Neural progenitor cell (in vitro differentiated cells): ENCODE measurements at places on chromosomes 7 and 10.

DNA sequence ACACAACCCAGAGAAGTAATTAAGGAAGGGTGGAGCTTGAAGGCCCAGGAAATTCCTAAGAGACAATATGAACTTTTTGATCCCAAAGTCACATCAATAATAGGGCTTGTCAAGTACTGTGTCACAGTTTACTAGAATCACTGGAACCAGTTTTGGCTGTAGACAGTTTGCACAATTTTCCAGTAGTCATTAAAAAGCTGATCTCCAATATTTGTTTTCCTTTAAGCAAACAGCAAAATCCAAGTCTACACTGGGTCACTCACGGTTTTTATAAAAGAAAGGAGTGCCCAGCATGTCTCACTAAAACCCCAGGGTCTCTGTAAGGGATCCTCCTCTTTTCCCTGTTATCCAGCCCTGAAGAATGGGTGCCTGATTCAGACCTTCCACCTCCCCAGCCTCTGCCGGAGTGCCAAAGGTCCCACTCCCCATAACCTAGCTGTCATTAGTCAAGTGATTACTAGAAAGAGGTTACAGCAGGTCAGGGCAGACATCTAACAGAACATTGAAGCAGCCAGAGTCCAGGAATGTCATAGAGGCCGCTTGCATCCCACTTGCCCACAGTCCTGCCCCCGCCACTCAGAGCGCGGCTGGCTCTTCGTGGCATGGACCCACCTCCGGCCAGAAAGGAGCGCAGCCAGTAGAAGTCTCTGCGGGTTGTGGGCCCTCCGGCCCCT is 552 bp downstream of the SLC25A16 start:
- H3K27ac ChIP-seq, result peak overlapping the region; percentile 55
- H3K36me3 ChIP-seq, result no peaks in the 10 kb centered on the region
- peaks cover 4% of the 10 kb centered on the region for H3K4me1 ChIP-seq
- DNase-seq, result no peak

DNA sequence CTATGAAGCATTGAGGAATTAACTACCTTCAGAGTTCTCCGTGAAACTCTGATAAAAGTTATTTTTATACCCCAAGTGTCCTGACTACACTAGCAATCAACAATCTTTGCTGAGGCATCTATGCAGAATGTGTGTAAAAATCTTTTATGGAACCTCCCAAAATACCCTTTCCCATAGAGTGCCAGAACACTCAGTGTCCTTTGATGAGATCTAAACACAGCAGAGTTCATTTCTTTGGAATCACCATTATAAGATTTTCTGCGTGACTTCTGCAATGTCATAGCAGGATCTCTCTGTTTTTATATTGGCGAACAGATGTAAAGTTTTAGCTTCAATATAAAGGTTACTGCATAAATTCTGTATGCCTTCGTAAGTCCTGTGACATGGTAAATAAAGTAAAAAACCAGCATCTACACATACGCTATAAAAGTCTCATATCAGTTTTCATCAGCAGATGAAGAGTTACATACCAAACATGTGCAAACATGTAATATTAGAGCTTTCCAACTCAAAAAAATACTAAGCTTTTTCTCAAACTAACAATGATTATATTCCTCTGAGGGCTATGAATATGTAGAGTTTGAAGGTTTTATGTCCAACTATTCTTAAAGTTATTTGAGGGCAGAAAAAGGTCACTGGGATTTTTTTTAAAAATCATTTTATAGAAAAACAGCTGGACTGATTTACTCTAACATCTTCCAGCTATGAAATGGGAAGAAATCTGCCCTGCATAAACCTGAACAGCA is 67.2 kb downstream of the SKIDA1 start:
- H3K4me1 ChIP-seq, result no peaks in the 10 kb centered on the region
- DNase-seq, result no peak
- no peaks in the 10 kb centered on the region for H3K36me3 ChIP-seq
- H3K27ac ChIP-seq, result no peak overlapping the region

DNA sequence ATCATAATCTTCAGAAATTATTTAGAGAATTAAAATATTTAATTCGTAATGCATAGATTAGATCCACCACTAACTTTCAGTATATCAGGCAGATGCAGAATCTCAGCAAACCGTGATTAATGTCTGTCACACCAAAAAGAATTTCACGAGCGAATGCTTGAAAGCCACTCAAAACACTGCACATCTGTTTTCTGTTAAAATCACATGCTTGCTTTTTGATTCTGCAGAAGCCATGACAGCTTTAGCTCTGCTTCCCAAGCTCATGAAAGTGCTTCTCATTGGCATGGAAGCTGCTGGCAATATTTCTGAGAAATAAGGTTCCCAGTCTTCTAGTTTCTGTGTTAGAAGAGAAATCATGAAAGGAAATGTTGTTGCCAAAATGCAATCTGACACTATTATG is 837.8 kb upstream of the LRRN3 start:
- H3K4me1 ChIP-seq, result no peaks in the 10 kb centered on the region
- H3K27ac ChIP-seq, result no peak overlapping the region
- H3K27me3 ChIP-seq, result no peaks in the 10 kb centered on the region
- H3K36me3 ChIP-seq, result no peaks in the 10 kb centered on the region
- no peak overlapping the region for H3K4me3 ChIP-seq

DNA sequence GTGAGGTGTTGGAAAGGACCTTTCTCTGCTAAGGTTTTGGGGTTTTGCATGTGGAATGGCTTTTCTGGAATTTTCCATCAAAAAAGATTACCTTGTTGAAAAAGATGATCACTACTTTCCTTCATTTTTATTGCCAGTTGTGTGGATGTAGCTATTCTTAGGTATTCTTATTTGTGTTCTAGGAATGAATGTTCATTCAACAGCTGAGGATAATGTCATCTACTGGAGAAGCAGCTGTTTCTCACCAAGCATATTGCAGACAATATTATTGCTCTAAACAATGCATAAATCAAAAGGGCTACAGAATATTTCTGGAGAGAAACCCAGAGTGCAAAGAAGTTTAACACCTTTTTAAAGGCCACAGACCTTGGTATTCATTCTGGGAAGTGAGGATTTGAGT is 145.6 kb upstream of the CALCR start:
- DNase-seq, result no peak
- no peaks in the 10 kb centered on the region for H3K36me3 ChIP-seq
- H3K27me3 ChIP-seq, result no peaks in the 10 kb centered on the region
- no peak overlapping the region for H3K4me3 ChIP-seq

DNA sequence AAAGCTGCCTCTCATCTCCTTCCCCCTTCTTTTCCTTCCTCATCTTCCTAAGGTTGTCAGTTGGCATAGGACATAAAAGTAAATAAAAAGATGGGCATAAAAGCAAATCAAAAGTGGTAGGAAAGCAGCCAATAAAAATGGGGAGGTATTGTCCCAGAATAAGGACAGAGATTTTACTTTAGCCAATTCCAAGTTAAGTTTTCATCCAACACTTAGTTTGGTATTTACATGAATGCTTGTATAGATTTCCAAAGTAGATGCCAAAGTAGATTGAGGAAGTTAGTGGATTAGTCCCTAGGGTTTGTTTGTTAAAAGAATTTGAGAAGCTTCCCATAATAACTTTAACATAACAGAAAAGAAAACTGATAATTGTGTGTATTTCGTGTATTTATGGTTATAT is 33.7 kb downstream of the HDAC9 start:
- H3K36me3 ChIP-seq, result no peaks in the 10 kb centered on the region
- DNase-seq, result no peak
- no peak overlapping the region for H3K27ac ChIP-seq
- no peaks in the 10 kb centered on the region for H3K4me1 ChIP-seq

GRCh38 chr10:75568450-75569130 is 137.2 kb downstream of the LRMDA start:
- H3K27ac ChIP-seq, result no peak overlapping the region
- H3K4me3 ChIP-seq, result no peak overlapping the region
- no peaks in the 10 kb centered on the region for H3K4me1 ChIP-seq
- no peaks in the 10 kb centered on the region for H3K27me3 ChIP-seq

GRCh38 chr10:1894912-1895311 is 157.6 kb upstream of the ADARB2 start:
- no peak overlapping the region for H3K27ac ChIP-seq
- H3K36me3 ChIP-seq, result no peaks in the 10 kb centered on the region
- DNase-seq, result no peak
- H3K4me1 ChIP-seq, result peaks cover 5% of the 10 kb centered on the region

- H3K4me1 ChIP-seq, result no peaks in the 10 kb centered on the region
- no peak overlapping the region for H3K4me3 ChIP-seq
- no peaks in the 10 kb centered on the region for H3K27me3 ChIP-seq
- no peak overlapping the region for H3K27ac ChIP-seq
- H3K36me3 ChIP-seq, result no peaks in the 10 kb centered on the region
- DNase-seq, result no peak
These were observed 107.2 kb upstream of the STEAP1B start for GRCh38 chr7:22607180-22607579.

GRCh38 chr7:24504040-24504439 is 69.2 kb upstream of the PALS2 start:
- H3K4me1 ChIP-seq, result peaks cover 6% of the 10 kb centered on the region
- no peak for DNase-seq
- no peaks in the 10 kb centered on the region for H3K36me3 ChIP-seq
- no peak overlapping the region for H3K27ac ChIP-seq
- no peak overlapping the region for H3K4me3 ChIP-seq
- no peaks in the 10 kb centered on the region for H3K27me3 ChIP-seq

- H3K4me1 ChIP-seq, result peaks cover 8% of the 10 kb centered on the region
- no peaks in the 10 kb centered on the region for H3K36me3 ChIP-seq
These were observed 26.1 kb upstream of the C10orf53 start for GRCh38 chr10:49653273-49653929.

- no peaks in the 10 kb centered on the region for H3K27me3 ChIP-seq
- no peaks in the 10 kb centered on the region for H3K36me3 ChIP-seq
- H3K27ac ChIP-seq, result no peak overlapping the region
- no peaks in the 10 kb centered on the region for H3K4me1 ChIP-seq
These were observed 18.1 kb downstream of the PRKG1 start for GRCh38 chr10:51092402-51092801.

DNA sequence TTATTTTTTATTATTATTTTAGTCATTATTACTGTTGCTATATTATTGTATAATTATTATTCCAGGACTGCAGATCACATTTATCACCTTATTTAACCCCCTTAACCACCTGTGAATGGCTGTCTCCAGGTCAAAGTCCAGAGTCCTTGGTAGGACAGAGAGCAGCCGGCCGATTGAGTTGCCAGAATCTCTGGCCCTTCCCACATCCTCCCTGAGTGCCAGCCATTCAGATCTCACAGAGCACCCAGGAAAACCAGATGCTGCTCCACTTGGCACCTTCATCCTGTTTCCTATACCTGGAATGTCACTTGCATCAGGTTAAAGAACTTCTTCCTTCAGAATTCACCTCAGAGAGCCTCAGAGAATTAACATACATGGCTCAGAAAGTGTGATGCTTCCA is 101.1 kb downstream of the ELAPOR2 start:
- H3K36me3 ChIP-seq, result peaks cover 11% of the 10 kb centered on the region
- no peaks in the 10 kb centered on the region for H3K27me3 ChIP-seq
- peaks cover 11% of the 10 kb centered on the region for H3K4me1 ChIP-seq

GRCh38 chr7:24899161-24899560 is 80.8 kb downstream of the OSBPL3 start:
- no peak overlapping the region for H3K27ac ChIP-seq
- H3K4me1 ChIP-seq, result peaks cover 13% of the 10 kb centered on the region
- H3K4me3 ChIP-seq, result no peak overlapping the region

GRCh38 chr10:50561266-50561665 is 62.5 kb downstream of the SGMS1 start:
- no peak overlapping the region for H3K27ac ChIP-seq
- no peaks in the 10 kb centered on the region for H3K4me1 ChIP-seq
- no peak for DNase-seq
- no peaks in the 10 kb centered on the region for H3K27me3 ChIP-seq

DNA sequence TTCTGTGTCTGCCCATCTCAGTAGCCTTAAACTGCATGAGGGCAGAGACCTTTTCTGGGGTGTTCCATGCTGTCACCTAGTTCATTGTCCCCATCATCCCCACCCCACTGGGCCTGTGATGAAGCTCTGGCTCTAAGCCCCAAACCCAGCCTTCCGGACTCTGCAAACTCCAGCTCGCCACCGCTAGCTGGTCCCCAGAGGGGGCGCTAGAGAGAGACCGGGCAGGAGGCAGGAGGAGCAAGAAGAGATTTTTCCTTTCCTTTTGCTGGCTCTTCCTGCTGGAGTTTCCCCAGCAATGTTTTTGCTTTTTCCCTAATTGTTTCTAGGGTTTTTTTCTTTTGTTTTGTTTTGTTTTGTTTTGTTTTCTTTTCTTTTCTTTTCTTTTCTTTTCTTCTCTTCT is 234.4 kb downstream of the TEX36 start:
- no peaks in the 10 kb centered on the region for H3K36me3 ChIP-seq
- H3K27ac ChIP-seq, result no peak overlapping the region
- no peaks in the 10 kb centered on the region for H3K4me1 ChIP-seq
- DNase-seq, result peak; percentile 70
- no peaks in the 10 kb centered on the region for H3K27me3 ChIP-seq

GRCh38 chr10:69220507-69220906 is 375 bp downstream of the HKDC1 start:
- H3K27me3 ChIP-seq, result no peaks in the 10 kb centered on the region
- no peaks in the 10 kb centered on the region for H3K36me3 ChIP-seq
- H3K27ac ChIP-seq, result no peak overlapping the region
- H3K4me1 ChIP-seq, result no peaks in the 10 kb centered on the region
- no peak overlapping the region for H3K4me3 ChIP-seq
- DNase-seq, result no peak

- H3K27ac ChIP-seq, result no peak overlapping the region
- H3K4me1 ChIP-seq, result no peaks in the 10 kb centered on the region
- H3K27me3 ChIP-seq, result no peaks in the 10 kb centered on the region
These were observed 61.2 kb upstream of the ARHGAP21 start for GRCh38 chr10:24784923-24785322.

GRCh38 chr10:2351566-2351965 is 614.2 kb upstream of the ADARB2 start:
- no peak overlapping the region for H3K4me3 ChIP-seq
- H3K4me1 ChIP-seq, result no peaks in the 10 kb centered on the region
- no peak for DNase-seq
- no peak overlapping the region for H3K27ac ChIP-seq
- H3K27me3 ChIP-seq, result no peaks in the 10 kb centered on the region
- H3K36me3 ChIP-seq, result no peaks in the 10 kb centered on the region

DNA sequence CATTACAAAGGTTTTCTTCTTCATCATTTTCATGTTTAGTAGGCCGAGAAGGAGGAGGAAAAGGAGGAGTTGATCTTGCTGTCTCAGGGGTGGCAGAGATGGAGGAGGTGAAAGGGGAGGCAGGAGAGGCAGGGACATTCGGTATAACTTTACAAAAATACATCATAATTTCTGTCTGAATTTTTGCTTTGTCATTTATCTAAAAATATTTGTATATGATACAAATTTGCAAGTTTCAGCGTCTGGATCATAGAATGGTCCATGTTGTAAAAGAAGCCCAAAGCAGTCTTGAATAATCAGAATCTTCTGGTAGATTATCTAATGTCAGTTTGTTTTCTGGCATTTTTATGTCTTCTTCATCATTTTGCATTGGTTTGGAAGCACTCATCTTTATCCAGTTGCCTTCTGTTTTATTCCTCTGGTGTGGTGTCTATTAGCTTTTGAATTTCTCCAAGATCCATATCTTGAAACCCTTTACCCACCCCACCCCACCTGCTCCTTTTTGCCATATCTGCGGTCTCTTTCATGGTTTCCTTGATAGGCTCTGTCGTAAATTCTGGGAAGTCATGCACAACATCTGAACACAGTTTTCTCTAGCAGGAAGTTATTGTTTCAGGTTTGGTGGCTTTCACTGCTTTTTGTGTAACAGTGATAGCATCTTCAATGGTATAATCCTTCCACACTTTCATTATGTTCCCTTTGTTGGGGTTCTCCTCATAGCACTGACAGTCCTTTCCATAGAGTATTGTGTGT is 95.0 kb downstream of the ST7 start:
- no peaks in the 10 kb centered on the region for H3K36me3 ChIP-seq
- DNase-seq, result no peak
- H3K4me1 ChIP-seq, result no peaks in the 10 kb centered on the region
- no peak overlapping the region for H3K27ac ChIP-seq
